ENCODE measurements at places on chromosomes 1 and 21.

GRCh38 chr1:26690157-26690556 lies 5.7 kb upstream of the ARID1A start:
- no peak for DNase-seq

- no peak for DNase-seq
Observed at GRCh38 chr1:54479841-54480524, 68.0 kb upstream of the ACOT11 start.

- no peak for DNase-seq
Observed at GRCh38 chr1:196060539-196060938, 547.7 kb downstream of the KCNT2 start.

DNA sequence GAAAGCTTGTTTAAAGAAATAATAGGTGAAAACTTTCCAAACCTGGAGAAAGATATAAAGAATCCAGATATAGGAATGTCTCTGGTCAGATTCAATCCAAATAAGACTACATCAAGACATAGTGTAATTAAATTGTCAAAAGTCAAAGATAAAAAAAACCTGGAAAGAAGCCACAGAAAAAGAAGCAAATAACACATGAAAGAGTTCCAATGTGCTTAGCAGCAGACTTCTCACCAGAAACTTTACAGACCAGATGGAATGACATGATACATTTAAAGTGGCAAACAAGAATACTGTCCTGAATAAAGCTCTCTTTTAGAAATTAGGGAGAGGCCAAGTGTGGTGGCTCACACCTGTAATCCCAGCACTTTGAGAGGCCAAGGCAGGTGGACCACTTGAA lies 1039.9 kb downstream of the KCNT2 start:
- no peak for DNase-seq

DNA sequence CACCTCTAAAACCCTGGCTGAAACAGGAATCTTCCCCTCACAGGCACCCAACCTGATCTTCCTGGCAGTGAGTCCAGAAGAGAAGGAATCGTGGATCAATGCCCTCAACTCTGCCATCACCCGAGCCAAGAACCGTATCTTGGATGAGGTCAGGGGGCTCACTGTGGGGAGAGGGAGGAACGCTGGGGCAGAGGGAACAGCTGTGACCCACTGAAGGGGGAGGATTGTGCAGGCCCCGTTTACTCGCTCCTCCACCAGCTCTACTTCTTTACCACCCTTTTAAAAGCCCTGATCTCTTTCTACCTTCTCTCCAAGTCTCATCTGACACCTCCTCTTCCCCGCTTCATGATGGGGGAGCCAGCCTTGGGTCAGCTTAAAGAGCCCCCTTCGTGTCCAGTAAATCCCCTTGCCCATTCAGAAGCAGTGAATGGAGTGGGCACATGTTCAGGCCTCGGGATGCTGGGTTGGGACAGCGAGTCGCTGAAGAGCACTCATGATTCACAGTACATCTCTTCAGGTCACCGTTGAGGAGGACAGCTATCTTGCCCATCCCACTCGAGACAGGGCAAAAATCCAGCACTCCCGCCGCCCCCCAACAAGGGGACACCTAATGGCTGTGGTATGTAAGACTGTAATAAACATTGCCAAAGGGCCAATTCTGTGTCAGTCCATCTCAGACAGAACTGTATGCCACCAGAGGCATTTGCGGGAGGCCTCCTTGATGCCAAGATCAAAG lies 7.3 kb downstream of the PLEKHO1 start:
- peak; percentile 46 for DNase-seq

DNA sequence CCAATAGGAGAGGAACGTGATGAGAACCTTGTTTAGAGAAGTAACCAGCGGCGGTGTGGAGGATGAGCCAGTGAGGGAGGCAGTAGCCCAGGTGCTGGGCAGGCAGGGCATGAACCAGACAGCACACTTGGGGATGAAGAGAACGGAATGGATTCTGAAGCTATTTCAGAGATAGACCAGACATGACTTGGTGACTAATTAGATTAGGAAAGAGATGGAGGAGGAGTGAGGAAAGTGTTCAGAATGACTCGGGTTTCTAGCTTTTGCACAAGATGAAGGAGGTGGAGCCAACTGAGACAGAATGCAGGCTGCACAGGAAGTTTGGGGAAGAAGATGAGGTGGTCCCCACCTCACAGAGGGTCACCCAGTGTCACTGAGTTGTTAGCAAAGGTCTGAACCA lies 5.1 kb downstream of the PEF1 start:
- peak; percentile 64 for DNase-seq

GRCh38 chr1:77538956-77539518 lies 143.4 kb downstream of the ZZZ3 start:
- DNase-seq, result peak; percentile 76

DNA sequence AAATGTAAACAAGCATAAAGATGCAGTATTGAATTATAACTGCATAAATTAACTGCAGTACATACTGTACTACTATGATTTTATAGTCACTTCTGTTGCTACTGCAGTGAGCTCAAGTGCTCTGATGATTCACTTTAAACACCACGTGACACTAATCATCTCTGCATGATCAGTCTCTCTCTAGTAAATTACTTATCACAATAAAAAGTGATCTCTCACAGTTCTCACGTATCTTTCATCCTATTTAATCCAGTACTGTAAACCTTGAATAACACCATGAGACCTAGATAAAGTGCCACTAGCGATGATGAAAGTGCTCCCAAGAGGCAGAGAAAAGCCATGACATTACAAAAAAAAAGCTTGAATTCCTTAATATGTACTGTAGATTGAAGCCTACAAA lies 1242.0 kb downstream of the AMY1C start:
- DNase-seq, result no peak

GRCh38 chr1:20353836-20354235 lies 63.2 kb downstream of the VWA5B1 start:
- no peak for DNase-seq

DNA sequence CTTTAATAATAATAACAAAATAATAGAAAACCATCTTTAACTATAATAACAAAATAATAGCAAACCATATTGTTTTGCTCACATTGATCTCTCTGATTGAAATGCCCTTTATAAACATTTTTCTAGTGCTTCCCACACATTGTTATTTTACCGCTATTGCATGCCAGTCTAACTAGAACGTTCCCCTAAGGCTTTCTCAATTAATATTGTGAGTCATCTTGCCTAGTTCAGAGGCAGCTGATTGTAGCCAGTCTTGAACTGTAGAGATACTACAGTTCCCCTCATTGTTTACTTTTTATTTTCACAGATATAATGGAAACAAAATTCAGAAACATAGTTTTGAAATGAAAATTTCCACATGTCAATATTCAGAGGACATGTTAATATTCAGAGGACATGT lies 192.3 kb upstream of the ADGRL4 start:
- no peak for DNase-seq

DNA sequence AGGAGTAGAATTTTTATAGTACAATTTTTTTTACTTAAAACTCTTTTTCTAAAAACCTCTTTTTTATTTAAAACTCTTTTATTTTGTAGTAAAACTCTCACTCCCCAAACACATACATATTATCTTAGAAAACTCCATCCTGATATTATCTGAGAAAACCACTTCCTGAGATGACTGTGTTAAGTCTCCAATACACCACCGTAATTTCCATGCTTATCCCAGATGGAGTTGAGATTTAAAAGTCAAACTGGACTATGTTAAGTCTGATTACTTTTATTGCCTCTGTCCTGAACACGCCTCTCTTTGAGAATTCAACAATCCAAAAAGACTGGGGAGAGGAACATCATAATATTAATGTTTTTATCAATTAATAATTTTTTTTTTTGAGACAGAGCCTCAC lies 3.7 kb downstream of the SEC16B start:
- DNase-seq, result no peak

DNA sequence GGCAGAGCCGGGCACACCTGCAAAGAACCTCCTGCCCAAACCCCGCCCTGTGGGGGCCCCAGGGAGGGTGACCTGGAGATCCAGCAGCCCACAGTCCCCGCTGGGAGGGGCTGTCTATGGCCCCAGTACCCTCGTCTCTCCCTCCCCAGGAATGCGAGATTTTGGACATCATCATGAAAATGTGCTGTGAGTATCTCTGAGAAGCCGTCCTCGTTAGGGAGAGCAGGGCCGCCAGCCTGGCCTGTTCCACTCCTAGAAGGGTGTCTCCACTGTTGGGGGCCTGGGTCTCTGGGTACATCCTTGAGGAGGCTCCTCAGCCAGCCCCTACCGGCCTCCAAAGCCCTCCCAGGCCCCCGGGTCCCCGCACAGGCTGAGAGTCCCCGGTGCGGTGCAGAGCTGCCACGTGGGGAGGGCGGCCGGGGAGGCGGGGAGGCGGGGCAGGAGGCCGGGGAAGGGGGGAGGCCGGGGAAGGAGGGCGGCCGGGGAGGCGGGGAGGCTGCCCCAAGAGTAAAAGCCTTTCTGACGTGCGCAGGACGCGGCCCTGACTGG lies 18.7 kb downstream of the COL6A1 start:
- no peak for DNase-seq

- no peak for DNase-seq
Observed at GRCh38 chr1:93288558-93288957, 57.1 kb upstream of the DR1 start.

GRCh38 chr1:172602706-172603105 lies 56.2 kb upstream of the FASLG start:
- no peak for DNase-seq

DNA sequence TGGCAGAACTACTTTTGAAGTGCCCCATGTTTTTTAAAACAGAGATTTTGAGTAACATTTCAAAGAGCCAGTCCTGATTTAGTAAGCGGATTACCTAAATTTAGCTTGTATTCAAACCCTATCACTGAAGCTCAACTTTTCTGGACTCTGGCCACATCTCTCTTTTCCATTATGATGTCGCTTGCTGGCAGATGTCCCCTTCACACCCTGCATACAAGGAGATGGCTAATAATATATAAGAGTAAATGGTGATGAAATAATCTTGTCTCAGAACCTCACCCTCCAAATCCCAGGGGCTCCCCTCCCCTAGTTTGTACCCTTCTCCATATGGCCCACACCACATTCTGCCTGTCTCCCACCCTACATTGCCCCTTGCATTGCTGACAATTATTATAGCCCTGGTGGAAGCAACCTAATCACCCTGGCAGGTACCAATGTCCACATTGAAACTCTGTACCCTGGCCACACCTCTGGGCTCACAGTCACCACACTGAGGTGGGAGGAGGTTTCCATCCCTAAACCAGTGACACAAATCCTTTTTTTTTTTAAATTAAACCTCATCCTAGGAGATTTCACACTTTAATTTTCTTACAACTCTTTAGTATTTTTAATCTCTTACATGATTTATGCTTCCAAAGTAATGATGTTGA lies 106.0 kb upstream of the SYT6 start:
- no peak for DNase-seq

- no peak for DNase-seq
Observed at GRCh38 chr1:54854381-54855020, 32.5 kb downstream of the DHCR24 start.

DNA sequence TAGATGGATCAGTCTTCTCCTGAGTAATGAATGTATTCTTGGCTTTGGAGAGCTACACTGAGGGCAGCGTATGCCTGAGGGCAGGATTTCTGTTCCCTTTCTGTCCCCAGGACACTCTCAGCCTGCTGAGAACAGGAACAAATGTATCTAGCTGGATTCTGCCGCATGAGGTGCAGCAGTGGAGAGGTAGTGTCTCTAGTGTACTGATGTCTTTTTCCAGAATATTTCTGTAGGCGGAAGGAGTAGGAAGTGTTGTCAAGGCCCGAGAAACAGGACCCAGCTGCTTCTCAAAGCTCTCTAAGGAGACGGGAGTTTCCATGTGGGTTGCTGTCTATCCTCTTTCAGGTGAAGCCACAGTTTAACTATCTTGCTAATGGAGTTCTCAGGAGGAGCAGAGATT lies 65.5 kb downstream of the MT1HL1 start:
- DNase-seq, result no peak

DNA sequence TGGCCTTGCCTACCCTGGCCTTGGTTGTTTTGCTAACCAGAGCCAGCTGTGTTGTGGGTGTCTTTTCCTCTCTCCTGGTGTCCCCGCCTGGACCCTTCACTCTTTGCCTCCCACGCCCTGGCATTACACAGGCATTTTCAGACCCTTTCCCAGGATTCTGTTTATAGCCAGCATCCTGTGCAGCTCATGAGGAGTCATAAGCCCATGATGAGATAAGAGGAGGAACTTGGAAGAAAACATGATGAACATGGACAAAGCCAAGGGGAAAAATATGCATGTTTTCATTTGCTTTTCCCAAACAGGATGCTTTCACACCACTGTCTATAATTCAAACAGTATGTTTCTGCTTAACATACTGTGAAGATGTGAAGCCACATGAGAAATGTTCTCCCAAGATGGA lies 18.7 kb upstream of the WARS2 start:
- DNase-seq, result no peak

GRCh38 chr1:181190364-181191035 lies 102.0 kb downstream of the IER5 start:
- no peak for DNase-seq

- peak; percentile 81 for DNase-seq
Observed at GRCh38 chr1:151006327-151007052, at the start of gene MINDY1. MINDY1 (minus strand) TSS chr1:151006902; CDS start chr1:151002617, 4,285 bp downstream.

DNA sequence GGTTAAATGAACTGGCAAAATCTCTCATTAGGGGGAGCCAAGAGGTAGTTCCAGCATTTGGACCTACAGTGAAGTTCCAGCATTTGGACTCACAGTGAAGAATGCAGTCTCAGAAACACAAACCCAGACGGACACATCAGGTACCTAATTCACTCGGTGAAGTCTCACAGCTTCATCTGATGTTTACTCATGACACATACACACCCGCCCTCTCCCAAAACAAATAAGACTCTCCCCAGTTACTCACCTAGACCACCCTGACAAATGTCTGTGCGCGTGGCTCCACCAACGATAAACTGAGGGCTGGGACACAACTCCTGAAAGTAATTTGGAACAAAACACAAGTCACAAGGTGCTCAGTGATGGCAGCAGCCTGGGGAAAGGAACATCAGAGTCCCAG lies 11.4 kb downstream of the CAPN8 start:
- no peak for DNase-seq

- DNase-seq, result no peak
Observed at GRCh38 chr1:89728381-89728780, 92.5 kb upstream of the LRRC8D start.

GRCh38 chr1:63968663-63969440 lies 195.0 kb downstream of the ROR1 start:
- peak; percentile 17 for DNase-seq

DNA sequence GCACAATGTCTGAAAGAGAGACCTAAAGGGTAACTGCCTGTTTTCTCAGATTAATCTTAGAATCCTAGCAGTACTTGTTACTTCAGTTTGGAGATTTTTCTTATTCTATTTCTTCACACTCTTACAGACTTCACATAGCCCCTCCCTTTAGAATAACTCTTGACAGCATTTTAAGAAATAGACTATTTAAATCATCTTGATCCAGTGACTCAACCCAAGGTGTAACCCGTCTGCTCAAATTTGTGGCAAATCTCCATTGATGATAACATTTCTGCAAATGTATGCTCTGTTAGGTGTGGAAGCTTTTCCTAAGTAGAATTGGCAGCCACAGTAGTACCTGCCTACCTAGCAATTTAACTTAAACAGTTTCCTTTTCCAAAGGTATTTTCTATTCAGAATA lies 391.2 kb downstream of the DISC1 start:
- no peak for DNase-seq
